DMS153 (cell line): ENCODE measurements at places on chromosomes 2 and 18.

DNA sequence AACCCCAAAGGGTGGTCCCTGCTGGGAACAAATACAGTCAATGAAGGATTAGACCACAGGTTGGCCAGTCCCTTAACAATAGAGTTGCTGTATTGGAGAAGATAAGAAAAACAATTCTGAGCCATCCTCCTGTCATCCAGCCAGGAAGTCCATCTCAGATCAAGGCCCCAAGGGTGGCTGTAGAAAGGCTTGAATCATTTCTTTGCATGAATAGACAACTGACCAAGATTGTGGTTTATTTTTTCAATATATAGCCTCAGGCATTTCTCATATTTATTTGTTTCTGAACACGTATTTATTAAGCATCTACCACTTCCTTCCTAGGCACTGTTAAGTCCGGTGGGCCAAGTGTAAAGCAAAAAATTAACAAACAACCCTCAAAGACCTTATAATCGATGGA, 274.4 kb upstream of the SLC14A2 start:
- no peak for DNase-seq

DNA sequence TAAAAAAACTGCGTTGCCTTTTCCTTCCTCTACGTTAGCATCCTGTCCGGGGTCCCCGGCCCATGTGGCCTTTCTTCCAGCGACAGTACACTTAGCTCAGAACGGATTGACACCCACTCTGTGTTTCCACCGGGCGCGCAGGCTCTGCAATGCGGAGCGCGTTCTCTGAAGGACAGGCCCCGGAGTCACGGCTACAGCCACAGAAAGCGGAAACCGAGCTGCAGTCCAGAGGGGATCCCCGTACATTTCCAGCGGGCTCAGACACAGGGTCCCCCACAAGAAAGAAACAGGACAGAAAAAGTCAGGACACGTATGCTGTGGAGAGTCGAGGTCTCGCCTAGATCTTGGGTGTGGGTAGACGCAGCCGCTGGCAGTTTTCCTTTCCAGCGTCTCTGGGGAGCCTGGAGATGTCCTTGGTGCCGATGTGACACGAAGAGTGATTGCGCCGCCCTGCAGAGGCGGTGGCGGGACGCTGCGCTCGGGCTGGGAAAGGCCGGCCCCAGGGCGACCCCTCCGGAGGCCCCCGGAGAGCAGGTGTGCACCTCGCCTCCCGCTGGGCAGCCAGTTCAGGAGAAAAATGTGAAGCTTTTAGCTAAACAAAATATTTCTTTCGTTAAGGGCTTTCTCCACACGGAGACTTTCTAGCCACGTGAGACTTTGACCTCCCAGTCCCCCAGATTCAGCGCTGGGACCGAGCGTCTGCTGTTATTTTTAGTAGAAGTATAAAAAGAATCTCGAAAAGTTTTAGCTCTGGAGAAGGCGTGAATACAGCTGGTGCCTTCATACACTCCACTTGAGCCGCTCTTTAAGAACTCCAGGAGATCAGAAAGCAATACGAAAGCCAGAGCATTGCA, 1.3 kb upstream of the ACKR3 start:
- DNase-seq, result no peak

DNA sequence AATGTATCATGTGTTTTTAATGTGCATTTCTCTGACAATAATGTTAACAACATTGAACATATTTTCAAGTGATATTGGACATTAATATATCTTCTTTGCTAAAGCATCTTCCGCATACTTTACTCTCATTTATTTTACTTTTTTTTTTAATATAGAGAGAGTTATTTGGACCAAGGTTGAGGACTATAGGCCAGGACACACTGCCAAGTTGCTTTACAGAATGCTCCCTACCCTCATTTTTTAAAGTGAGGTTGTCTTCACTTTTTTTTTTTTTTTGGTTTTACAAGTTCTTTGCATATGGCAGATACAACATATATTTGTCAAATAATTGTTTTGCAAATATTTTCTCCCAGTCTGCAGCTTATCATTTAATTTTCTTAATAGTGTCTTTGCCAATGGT, 201.8 kb downstream of the OSR1 start:
- no peak for DNase-seq

- no peak for DNase-seq
Observed at GRCh38 chr18:12960853-12961397, 13.1 kb downstream of the SEH1L start.

- no peak for DNase-seq
Observed at GRCh38 chr18:39749154-39749553, 2183.6 kb upstream of the CELF4 start.

DNA sequence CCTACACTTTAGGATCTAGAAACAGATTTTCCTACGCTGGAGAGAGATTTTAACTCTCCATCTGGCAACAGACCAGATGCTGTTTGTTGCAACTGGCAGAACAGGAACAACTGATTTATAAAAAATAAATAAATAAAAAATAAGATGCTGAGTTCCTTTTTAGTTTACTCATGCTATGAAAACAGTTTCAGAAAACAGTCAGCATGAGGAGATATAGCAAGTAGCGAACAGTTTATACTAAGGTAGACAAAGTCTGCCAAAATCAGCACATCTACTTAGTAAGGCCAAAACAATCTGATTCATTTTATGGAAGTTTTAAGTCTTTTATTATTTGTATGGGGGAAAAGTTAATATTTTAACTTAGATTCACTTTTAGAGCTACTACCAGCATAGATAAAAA, 974.0 kb upstream of the CNTNAP5 start:
- no peak for DNase-seq

DNA sequence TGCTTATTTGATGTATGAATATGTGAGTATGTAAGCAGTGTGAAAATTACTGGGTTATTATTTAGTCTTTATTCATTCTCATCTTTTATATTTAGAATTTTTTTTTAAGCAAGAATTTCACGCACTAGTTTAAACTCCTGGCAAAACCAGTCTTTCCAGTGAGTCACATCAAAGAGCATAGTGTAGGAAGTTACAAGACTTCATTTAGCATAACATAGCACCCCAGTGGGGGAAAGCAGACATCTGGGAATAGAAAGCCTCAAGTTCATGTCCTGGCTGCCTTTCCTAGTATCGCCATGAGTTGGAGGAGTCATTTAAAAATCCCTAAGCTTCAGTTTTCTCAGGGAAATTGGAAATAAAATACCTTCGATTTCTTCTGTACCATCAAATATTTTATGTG, 408.3 kb downstream of the NUP35 start:
- DNase-seq, result no peak

- DNase-seq, result no peak
Observed at GRCh38 chr18:10032331-10033015, 118.7 kb downstream of the VAPA start.

DNA sequence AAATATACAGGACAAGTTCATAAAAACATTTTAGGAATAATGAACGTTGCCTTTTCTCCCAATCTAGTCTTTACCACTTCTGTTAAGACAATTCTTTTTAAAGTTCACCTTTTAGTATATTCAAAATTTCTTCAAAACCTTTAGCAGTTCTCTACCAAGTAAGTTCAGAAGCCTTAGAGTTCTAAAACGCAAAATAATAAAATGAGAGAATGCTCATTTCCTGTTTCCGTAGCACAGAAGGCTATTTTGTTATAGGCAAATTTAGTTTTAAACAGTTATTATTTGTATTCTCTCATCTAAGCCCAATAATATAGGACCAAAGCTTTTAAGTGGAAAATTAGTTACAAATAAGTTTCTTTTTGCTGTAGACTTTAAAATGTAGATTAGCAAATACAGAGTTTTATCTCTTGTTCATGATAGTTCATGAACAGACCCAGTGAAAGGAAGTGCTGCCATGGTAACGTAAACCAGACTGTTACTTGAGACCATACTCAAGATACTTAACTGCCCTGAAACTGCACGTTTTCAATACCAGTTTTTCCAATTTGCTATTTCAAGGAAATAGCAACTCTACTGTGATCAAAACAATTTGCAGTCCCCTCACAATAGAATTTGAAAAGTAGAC, 173.1 kb upstream of the STON1 start:
- DNase-seq, result no peak

- no peak for DNase-seq
Observed at GRCh38 chr2:154908327-154908726, 209.8 kb downstream of the KCNJ3 start.

- no peak for DNase-seq
Observed at GRCh38 chr2:185014076-185014475, 415.7 kb downstream of the ZNF804A start.
